ENCODE measurements at places on chromosomes 5 and 9.

DNA sequence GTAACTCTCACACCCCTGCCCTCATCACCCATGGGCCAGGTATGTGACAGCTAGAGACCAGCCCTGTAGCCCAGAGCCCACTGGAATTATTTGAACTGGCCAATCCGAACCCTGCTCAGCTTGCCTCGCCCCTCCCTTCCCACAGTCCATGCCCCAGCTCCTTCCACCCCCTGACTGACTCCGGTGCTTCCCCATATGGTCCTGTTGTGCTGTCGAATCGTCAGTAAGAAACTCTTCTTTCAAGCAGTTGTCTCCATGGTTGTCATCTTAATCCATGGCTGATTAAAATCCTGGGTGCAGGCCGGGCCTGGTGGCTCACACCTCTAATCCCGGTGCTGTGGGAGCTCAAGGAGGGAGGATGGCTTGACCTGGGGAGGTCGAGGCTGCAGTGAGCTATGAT, 118.5 kb downstream of the COL23A1 start:
- no peak for DNase-seq

DNA sequence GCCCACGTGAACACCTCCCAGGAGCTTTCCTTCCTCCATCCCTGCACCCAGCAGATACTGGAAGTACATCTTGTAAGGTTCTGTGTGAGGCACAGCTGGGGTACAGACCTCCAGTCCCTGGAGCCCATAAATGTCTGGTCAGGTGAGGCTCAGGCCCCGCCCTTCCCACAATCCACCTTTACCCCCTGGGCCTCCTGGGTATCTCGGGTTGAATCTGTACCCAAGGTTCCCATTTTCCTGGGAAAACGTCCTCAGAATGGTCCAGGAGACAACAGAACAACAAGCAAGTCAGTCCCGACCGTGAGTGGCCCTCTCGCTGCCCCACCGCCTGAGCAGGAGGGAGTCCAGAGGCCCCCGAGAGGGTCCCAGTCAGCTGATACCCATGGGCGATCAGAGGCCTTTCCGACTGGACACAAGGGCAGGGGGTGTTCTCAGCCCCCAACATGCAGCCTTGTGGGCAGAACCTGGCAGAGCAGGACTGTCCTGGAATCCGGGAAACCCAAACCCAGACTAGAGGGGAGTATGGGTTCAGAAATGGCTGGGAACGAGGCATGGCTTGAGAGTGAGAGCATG, 4.3 kb downstream of the SPATA31E1 start:
- no peak for DNase-seq

DNA sequence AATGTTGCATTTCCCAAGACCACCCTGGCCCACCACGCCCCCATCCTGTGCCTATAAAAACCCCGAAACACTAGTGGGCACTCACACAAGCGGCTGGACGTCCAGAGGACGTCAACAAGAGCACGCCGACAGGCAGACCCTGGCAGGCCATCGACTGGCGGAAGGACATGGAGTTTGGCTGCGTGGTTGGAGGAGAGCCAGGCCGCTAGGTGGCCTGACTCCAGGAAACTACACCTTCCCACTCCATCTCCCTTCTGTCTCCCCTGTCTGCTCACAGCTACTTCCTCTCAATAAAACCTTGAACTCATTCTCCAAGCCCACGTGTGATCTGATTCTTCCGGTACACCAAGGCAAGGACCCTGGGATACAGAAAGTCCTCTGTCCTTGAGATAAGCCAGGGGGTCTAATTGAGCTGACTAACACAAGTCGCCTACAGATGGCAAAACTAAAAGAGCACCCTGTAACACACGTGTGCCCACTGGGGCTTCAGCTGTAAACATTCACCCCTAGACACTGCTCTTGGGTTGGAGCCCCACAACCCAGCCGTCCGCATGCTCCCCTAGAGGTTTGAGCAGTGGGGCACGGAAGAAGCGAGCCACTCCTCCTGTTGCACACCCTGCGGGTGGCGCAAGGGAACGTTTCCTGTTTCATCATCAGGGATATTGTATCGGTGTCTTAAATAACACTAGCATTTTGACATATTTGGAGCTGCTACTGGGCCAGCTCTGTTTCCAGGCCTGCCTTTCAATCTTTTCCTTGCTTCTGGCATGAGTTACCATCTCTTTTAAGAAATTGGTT, 54.5 kb upstream of the TAF11L2 start:
- DNase-seq, result no peak

DNA sequence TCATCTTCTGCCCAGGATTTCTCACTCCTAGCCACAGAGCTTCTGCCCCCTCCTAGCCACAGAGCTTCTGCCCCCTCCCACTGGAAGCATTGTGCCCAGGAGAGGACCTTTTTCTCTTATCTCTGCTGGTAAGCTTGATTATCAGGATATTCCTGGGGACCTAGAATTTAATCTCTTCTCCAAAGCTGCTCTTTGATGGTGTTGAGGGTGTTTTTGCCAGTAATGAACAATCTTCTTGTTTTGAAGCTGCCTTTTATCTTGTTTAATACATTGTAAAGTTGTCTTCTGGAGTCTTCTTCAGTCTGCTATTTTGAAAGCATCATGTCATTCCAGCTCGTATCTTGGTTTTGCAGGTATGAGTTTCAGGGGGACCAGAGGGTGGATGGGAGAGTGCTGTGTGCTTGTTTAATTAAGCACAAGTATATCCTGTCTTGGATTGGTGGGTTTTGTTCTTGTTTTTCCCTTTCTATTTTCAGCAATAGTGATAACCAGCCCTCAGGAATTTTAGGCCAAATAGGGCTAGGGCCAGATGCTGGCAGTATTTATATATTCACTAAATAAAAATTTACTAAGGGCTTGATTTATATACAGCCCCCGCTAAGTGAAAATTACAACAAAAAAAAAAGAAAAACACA, 214.0 kb upstream of the DMRT1 start:
- DNase-seq, result no peak

All from fibroblast of skin of left biceps (primary cell).